ENCODE measurements at places on chromosomes 11 and 22.

- no peak for DNase-seq
Measured at GRCh38 chr22:20583471-20583922, 76.1 kb downstream of the MED15 start.

- DNase-seq: no peak
Measured at GRCh38 chr11:48090174-48090573, 109.8 kb downstream of the PTPRJ start.

GRCh38 chr22:34004058-34004457 is 83.8 kb upstream of the LARGE1 start:
- DNase-seq: no peak

- DNase-seq: no peak
Measured at GRCh38 chr11:83285151-83285770, 906 bp downstream of the CCDC90B start.

DNA sequence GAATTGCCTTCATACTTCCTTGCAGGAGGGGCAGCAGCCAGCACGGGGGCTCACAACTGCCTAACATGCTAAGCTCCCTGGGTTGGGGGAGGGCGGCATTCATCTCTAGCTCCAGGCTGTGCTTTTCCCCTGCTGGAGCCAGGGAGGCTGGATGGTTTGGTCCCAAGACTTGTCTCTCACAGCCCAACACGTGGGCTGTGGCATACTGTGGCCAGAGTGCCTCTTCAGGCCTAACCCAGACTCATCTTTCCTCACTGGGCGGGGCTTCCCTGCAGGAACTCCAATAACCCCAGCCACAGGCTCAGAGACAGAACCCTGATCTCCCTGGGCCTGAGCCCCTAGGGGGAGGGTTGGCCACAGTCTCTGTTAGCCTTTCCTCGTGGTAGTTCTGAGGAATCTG is 121.9 kb upstream of the PLET1 start:
- no peak for DNase-seq

GRCh38 chr11:96215110-96215782 is 127.7 kb downstream of the MAML2 start:
- no peak for DNase-seq

- DNase-seq: no peak
Measured at GRCh38 chr22:27996981-27997380, 77.9 kb upstream of the PITPNB start.

- peak; percentile 48 for DNase-seq
Measured at GRCh38 chr11:19441752-19442553, 201.2 kb upstream of the E2F8 start.

GRCh38 chr22:38267086-38267485 is 5.7 kb downstream of the TMEM184B start:
- no peak for DNase-seq

- no peak for DNase-seq
Measured at GRCh38 chr11:96373826-96374225, 15.9 kb downstream of the CCDC82 start.

DNA sequence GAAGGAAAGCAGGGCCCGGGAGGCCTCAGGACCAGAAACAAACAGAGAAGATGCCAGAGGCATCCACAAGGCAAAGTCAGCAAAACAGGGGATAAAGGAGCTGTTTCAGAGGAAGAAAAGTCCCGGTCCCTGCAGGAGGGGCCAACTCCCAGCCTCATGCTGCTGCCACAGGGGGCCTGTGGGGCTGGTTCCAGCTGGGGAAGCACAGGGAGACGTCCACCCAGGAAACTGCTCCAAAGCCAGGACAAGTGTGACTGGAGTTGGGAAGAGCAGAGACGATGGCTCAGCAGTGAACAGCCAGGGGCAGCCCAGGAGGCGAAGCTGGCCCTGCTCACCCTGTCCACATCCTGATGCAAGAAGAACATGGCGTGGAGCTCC is 454.4 kb downstream of the BRD1 start:
- no peak for DNase-seq

DNA sequence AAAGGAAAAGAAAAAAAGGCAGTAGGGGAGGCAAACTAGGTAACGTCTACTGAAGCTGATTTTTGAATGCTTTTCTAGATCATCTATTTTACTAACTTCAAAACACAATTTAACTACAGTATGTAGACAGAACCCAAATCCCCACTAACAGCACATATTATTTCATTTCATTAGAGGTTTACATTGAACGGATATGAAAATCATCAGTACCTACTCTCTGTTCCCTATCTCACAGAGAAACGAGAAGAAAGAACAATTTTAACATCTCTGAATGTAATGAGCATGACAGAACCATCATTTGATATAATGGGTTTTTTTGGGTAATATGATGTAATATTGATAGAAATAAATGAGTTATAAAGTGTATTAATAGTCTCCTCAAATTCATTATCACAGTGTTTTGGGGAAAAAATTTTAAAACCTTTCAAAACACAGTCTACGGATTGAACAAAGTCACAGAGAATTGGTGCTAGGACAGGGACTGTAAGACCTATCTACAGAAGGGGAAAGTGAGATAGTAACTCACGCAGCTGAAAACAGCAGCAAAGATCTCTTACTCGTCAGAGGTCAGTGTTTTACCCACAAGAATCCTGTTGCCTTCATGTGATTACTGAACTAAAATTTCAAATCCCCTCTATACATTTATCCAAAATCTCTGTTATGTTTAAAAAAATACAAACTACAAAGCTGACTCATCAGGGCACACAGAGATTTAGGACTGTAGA is 77.3 kb downstream of the ZBTB44 start:
- no peak for DNase-seq

DNA sequence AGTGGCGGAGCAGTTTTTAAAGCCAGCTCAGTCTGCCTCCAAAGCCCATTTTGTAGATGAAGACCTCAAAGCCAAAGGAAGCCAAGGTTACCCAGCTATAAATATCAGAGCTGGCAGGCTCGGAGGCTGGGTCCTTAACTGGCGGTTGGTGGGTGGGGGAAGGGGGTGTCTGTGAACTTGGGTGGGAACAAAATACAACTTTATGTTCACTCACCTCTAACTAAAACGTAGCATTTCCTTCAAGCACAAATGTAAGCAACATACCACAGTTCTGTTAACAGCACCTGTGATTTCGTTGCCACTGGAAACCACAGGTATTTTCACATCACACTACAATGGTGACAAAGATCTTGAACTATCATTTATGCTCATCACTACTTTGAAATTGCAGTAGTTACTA is 99.7 kb upstream of the SYT13 start:
- no peak for DNase-seq

GRCh38 chr11:123377355-123377754 is 52.7 kb upstream of the GRAMD1B start:
- DNase-seq: no peak

DNA sequence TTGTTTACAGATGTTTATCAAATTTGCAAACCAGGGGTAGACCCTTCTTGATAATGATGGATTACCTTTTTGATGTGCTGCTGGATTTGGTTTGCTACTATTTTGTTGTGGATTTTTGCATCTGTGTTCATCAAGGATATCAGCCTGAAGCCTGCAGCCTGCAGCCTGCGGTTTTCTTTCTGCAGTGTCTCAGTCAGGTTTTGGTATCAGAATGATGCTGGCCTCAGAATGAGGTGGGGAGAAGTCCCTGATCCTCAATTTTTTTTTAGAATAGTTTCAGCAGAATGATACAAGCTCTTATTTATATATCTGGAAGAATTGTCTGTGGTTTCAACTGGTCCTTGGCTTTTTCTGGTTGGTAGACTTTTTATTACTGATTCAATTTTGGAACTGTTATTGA is 19.7 kb upstream of the RAB38 start:
- no peak for DNase-seq

DNA sequence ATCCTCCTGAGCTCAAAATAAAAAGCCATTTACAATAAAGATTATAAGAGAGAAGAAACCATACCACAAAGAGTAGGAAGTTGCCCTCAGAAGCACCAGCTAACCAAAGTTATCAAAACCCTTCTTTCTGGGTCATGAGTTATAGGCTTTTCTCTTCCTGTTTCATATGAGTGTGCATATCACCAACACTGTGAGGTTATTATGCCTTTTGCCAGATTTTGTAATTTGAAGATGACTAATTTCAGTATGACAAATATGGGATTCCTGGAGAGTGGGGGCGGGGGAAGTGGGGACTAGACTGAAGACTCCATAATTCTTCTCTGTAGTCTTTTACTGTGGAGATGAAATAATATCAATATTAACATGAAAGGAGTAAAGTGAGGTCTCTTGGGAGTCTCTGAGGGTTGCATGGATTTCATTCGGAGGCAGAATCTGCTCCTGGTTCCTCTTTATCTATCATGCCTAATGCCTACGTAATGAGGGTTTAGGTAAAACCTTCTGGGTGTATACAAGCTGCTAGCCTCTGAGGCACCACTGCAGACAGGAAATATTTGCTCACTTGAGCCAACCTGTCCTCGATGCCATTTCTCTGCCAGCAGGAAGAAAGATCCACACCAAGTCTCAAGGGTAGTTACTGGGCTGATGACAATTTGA is 2.1 kb downstream of the LPXN start:
- DNase-seq: peak; percentile 55

DNA sequence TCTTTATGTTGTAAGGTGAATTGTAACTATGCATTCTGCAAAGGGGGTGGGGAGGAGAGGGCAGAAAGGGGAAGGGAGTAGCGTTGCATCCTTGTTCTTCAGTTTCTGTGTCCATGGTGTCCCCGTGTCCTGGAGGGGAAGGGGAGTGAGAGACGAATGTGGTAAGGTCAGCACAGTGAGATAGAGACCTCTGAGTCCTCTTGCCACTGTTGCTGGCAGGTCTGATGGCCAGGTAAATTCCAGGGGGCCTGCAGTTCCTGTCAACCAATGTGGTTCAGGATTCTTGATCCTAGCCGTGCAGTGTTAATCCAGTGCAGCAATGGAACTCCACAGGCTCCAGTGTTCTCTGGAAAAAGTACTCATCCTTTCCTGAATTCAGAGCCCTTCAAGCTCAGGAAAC is 14.6 kb upstream of the ADSL start:
- DNase-seq: no peak

DNA sequence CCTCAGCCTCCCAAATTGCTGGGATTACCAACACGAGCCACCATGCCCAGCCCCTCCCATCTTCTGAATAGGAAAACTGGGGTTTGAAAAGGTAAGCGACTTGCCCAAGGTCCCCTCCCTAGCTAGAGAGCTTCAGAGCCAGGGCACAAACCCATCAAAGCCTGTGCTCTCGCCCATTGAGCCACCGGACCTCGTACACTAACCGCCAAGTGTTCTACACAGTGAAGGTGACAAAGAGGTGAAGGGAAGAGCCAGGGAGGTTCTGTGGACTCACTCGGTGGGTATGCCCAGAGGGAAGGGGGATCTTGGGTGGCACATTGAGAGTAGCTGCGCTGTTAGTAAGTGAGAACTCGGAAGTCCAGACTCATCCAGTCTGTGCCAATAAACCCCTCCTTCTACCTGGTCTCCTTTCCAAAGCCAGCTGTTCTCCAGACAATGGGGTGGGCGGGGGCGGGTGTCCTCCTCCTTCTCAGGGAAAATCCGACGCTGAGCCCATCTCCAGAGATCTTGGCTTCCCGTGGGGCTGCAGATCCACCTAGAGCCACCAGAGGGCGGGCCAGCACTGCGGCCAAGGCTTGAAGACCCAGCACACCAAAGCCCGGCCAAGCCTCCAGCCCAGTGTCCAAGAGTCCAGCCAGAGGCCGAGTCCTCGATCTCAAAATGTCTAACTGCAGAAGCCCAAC is 3.2 kb upstream of the RTN4RL2 start:
- DNase-seq: peak; percentile 61

DNA sequence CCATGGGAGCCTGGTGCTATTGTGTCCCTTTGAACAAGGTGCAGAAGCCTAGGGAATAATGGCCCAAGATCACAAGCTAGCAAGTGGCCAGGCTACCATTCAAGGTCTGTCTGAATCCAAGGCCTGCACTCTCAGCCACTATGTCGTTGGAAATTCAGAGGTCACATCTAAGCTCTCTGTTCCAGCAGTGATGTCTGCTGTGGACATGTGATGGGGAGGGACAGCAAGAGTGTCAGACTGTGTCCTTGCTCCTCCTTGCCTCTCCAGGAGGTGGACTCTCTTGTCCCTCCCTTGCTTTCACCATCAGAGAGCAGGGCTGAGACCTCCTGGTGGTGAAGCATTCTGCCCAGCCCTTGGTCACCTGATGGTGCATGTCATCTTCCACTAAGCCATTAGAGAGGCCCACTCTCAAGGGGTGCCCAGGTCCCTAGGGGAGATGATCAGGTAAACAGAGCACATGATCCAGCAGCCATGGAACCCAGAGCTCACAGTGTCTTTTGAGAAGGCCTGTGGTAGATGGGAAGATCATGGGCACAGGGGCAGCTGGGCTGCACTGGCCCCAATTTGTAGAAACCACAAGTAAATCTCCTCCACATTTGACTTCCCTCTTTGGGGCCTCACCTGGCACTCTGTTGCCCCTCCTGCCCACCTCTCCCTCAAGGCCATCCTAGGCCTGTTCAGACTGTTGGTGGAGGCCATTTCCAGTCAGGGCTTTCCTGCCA is 37.1 kb upstream of the SUSD2 start:
- DNase-seq: no peak

DNA sequence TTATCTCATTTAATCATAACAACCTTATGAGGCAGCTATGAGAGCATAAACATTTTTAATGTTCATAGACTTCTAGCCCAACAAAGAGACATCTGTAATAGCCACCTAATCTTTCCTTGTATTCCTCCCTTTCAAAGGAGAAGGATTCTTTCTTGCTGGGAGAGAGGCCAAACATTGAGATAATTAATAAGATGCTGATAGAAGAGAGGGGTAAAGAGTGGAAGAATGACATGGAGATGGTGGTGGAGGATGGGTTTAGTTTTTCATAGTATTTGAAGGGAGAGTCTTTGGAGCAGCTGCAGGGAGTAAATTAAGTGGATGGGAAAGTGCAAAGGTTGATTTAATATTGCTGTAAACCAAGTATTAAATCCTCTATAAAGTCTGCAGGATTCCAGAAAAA is 57.9 kb downstream of the ARL14EP start:
- no peak for DNase-seq

GRCh38 chr11:67439321-67440228 is 2.1 kb upstream of the PTPRCAP start:
- no peak for DNase-seq

DNA sequence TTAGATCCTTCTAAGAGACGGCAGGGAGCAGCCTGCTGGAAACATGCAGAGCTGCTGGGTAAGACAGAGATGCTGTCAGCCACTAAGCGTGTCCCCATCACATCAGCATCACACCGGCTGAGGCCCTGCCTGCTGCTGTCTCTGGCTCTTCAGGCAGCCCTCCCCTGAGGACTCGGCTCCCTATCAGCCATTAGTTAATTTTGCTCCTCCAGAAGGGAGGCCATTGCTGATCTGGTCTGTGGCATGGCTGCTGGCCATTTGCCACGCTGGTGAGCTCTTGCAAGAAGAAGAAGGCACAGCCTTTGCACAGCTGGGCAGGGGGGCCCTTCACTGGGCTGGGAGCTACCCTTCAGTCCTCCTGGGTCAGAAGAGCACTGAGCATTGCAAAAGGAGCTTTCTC is 131.2 kb upstream of the PARVA start:
- DNase-seq: no peak

GRCh38 chr11:59754494-59754858 is 700 bp upstream of the STX3 start:
- no peak for DNase-seq

DNA sequence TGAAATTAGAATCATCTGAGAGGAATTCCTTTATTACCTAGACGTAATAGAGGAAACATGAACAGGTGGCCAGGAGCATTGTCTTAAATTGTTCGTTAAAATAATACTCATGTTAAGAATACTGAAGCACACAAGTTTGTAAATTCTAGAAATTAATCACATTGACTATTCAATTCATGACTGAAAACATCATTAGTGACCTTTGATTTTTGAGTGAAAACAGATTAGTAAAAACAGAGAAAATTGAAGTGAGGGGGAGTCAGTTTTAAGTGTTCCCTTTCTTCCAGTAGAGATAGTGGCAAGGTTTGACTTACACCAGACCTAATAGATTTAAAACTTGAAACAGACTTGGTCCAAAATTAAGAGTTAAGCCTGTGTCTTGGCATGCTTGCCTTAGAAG is 1.4 kb downstream of the ZFP91 start:
- no peak for DNase-seq

All from stimulated activated CD4-positive, alpha-beta T cell treated with anti-CD3 and anti-CD28 coated beads, TNF-alpha, amount 100 ng/mL, for 48 hours (primary cell).